ENCODE measurements at places on chromosomes 13 and 19.

- no peak for DNase-seq
These were observed 2.3 kb downstream of the AMH start for GRCh38 chr19:2251106-2252054.

- peak; percentile 60 for DNase-seq
These were observed 155.5 kb downstream of the TBC1D4 start for GRCh38 chr13:75326173-75327134.

- DNase-seq: no peak
These were observed 5.4 kb upstream of the RBM42 start for GRCh38 chr19:35623327-35624010.

- no peak for DNase-seq
These were observed 250.6 kb downstream of the GPC6 start for GRCh38 chr13:93477238-93477637.

GRCh38 chr13:112961457-112962369 is 7.3 kb upstream of the MCF2L start:
- no peak for DNase-seq

- DNase-seq: no peak
These were observed 17.6 kb downstream of the TMEM38A start for GRCh38 chr19:16678498-16678897.

GRCh38 chr19:4714016-4714415 is 9.6 kb downstream of the DPP9 start:
- DNase-seq: no peak

GRCh38 chr13:97720896-97721295 is 232.6 kb upstream of the IPO5 start:
- no peak for DNase-seq

DNA sequence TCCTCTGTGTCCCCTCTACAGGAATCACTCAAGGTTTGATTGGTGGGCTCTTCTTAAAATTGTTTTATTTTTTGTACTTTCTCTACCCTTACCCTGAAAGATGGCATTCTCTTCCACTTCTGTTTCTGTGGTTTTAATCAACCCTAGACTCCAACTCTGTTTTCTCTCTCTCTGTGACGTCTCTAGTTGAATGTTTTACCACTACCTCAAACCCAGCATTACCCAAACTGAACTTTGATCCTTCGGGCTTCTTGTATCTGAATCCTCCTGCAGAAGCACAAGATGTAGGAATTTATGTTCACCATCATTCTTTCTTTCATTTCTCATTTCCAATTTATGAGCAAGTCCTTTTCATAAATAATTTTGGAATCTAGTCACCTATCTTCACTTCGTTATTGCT is 39.9 kb downstream of the PCCA start:
- no peak for DNase-seq

GRCh38 chr19:49790866-49791265 is 22.2 kb downstream of the FUZ start:
- DNase-seq: no peak

DNA sequence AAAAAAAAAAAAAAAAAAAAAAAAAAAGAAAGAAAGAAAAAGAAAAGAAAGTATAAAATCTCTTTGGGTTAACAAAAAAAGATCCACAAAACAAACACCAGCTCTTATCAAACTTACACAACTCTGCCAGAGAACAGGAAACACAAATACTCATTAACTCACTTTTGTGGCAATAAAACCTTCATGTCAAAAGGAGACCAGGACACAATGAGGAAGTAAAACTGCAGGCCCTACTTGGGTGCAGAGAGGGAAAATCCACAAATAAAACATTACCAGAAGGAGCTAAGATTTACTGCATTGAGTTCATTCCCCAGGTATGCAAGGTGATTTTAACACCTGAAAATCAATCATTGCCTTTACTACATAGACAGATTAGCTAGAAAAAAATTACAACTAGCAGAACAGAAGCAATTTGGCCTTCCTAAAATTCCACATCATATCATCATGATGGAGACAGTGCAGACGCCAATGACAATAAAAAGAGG is 9.6 kb upstream of the CEACAM5 start:
- no peak for DNase-seq

DNA sequence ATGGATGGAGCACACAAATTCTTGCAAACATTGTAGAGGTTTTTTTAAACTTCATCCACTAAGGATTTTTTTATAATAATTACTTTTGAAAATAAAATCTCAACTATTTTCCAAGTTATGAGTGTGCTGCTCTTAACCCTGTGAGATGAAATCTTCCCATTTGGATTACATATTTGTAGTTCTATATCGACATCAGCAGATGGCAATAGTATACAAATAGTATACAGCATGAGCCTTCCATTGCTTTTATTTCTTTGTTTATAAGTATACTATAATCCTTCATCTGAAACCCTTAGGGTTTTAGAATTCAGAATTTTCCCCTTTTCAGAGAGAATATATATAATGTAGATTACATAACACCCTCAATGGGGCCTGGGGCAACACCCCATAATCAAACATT is 70.5 kb downstream of the GJA3 start:
- no peak for DNase-seq

DNA sequence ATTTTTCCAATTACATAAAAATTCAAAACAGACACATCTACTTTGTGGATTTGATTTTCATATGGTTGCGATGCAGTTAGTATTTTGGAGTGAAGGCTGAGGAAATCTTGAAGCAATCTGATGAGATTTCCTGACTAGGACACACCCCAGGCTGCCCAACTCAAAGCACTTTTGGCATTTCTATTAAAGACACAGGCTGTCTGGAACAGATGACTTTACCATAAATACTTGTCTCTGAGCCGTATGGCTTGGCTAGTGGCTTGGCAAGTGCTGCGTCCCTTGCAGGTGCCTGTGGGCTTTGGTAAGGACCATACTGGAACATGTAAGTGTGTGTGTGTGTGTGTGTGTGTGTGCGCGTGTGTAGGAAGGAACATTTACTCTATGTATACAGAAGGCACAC is 218.8 kb downstream of the FGF9 start:
- DNase-seq: no peak

- DNase-seq: no peak
These were observed 120.9 kb downstream of the NUFIP1 start for GRCh38 chr13:44868397-44868796.

- no peak for DNase-seq
These were observed 216.2 kb downstream of the SLC7A1 start for GRCh38 chr13:29379281-29379680.

GRCh38 chr13:26236296-26236695 is 14.2 kb upstream of the RNF6 start:
- no peak for DNase-seq

DNA sequence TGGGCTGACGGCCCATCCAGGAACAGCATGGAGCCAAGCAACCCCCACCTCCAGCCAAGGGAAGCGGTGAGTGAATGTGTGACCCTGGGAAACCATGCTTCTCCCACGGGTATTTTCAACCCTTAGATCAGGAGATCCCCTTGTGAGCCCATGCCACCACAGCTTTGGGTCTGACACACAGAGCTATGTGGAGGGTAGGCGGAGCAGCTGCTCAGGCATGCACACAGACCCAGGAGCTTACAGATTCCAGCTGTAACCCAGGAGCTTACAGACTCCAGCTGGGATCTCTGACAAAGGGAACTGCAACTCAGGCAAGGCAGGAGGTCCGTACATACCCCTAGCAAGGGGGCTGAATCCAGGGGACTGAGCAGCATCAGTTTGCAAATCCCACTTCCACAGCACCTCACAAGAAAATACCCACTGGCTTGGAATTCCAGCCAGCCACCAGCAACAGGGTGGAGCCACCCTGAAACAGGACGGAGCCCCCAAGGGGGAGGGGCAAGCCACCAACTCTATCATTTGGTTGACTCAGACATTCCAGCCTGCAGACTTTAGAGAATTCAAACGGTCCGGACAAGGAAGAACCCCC is 40.8 kb upstream of the RFXAP start:
- DNase-seq: peak; percentile 86

DNA sequence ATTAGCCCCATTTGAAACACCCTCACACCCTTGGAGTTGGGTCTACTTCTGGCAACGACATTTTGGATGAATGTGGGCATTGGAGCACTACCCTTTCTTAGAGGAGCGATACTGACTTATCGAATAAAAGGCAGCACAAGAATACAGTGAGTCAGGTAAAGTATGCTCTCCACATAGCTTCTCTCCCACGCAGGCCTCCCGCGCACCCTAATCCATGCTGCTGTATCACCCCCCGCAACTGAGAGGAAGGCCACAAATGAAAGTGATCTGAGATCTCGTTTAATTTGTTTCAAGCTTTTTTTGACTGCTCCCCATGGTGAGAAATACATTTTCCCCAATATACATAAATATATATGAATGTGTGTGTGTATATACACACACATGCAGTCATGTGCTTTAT is 25.4 kb upstream of the AKAP11 start:
- DNase-seq: no peak

DNA sequence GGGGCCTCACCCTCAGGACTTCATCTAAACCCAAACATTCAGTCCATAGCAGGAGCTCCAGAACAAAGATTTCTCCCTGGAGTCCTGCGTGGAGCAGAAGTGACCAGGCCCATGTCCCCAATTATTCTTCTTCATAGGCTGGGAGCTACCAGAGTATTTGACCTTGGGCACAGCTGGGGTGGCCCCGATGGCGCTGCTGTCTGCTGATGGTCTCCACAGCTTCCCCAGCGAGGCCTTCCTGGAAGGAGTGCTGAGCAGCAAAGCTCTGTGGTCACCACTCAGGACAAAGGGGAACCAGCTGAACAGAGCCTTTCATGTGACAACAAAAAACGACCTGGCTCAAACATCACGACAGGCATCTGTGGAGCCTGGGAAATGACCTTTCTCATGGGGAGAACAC is 62.7 kb upstream of the ARGLU1 start:
- DNase-seq: no peak
